ENCODE measurements at places on chromosomes 5 and 9.

DNA sequence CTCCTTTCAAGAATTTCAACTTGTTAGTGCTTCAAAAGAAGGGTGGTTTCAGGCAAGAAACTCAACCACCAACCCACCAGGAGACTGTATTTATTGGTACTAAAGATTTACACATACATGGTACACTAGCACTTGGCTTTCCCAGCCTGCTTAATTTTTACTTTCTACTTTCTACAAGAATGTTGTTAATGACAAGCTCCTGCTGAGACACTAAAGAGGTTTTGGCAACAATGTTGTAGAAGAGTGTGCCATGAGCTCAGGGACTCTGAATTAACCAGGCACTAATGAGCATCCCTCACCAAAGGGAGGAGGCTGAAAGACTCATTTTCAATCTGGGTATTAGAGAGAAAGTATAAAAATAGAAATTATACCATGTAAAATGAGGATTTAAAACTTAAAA lies 195.0 kb downstream of the KIAA0825 start:
- no peak for DNase-seq

- no peak for DNase-seq
These were observed 631.8 kb downstream of the GABRG2 start for GRCh38 chr5:162699361-162699760.

DNA sequence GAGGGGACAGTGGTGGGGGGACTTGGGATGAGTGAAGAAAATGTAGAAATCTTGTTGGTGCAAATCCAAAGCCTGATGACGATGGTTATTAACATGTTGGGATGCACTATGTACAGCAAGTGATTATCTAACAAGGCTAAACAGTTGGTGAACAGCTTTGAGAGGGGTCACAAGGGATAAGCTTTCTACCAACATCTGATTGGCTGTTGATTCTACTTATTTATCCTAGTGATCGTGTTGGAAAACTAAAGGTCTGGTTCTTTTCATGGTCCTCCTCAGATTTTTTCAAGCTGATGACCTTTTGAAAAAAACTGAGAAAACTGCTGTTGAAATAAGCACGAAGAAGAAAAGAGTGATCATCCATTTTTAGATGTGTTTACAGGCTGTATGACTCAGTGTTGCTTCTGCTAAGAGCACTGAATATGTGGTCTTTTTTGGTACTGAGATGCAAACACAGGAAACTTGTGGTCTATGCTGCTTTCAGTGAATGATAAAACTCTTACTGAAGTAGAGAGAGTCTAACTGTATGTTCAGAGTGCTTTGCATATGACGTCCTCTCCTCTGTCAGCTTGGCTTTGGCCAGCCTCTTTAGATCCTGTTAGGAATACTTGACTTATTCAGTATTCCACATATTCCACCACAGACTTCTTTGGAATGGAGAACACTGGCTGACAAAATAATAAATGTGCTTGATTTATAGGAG lies 174.8 kb downstream of the SLF1 start:
- DNase-seq: peak; percentile 87

- DNase-seq: peak; percentile 28
These were observed 371.0 kb downstream of the CSNK1G3 start for GRCh38 chr5:123882965-123883345.

- no peak for DNase-seq
These were observed 400.9 kb upstream of the IRX1 start for GRCh38 chr5:3194684-3195083.

DNA sequence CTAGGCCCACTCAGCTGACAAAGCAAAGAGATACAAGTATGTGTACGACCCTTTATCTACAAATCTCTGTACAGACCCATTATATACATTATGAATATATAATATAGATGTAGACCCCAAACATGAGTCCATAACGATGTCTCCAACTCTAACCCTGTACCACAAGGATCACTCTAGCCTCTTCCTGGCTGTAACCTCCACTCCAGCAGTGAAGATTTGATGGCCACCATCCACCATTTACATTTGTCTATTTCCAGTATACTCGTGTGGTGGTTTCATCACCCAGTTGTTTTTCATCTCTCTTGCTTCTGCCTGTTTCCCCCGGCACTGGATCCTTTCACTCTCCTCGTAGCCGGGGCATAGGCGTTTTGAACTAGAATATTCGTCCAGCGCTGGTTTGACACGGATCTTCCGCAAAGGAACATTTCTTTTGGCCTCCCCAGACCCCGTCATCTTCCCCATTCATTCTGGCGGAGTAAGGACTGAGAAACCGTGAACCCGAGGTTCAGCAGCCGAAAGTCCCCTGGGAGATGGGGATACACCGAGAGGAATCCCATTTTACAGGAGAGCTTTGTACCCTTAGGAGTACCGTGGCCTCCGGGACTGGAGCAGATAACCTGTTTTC lies 828 bp upstream of the TRIO start:
- peak; percentile 55 for DNase-seq

Data from fibroblast of lung (primary cell).